Activated CD4-positive, alpha-beta T cell treated with anti-CD3 and anti-CD28 coated beads, Interleukin-2, amount 10 ng/mL, durations not matched to agents 24 days and 14 days (primary cell): ENCODE measurements at places on chromosomes 13 and 19. TPM values are rescaled to one million over a fixed set of nuclear protein-coding genes. Genes with fewer than 3 reads are reported as not detected.

DNA sequence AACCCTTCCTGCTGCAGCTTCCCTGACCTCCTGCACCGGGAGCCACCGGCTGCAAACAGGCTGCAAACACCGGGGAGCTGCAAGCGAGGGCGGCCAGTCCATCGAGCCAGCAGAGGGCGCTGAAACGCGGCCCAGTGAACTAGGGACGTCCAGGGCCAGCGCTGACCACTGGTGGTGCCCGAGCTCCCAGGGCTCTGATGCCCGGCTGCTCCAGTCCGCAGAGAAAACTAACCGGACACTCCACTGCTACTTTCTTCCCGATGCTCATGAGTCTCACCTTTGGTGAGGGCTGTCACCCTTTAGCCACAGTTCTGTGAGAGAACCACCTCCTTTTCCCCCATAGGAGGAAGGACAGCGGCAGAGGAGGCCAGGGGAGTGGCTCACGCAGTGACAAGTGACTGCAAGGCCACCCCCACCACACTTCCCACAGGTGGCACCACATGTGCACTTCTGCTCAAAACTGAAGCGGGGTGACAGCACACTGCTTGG is 82.8 kb upstream of the MTIF3 start:
- H3K4me3 ChIP-seq, result no peak overlapping the region
- peaks cover 1% of the 10 kb centered on the region for H3K4me1 ChIP-seq
- peaks cover 16% of the 10 kb centered on the region for H3K27me3 ChIP-seq

The FGF21 gene
- total RNA-seq, result not detected in 2 replicates

DNA sequence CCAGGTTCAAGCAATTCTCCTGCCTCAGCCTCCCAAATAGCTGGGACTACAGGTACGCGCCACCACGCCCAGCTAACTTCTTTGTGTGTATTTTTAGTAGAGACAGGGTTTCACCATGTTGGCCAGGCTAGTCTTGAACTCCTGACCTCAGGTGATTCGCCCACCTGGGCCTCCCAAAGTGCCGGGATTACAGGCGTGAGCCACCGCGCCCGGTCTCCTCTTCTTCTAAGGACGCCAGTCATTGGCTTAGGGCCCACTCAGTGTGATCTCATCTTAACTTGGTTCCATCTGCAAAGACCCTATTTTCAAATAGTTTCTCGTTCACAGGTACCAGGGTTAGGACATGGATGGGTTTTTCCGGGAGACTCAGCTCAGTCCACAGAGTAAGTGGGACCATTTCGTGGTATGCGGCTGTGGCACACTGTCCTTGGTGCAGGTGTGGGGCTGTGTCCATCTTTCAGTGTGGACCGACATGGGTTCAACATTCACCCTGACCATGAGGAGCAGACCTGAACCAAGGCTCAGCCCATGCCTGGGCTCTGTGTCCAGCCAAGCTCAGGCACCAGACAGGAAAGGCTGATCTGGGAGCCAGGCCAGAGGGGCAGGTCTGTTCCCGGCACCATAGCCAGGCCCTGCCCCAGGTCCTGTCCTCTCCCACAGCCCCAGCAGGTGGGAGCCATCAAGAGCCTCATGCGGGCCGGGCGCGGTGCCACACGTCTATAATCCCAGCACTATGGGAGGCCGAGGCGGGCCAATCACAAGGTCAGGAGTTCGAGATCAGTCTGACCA is 2.8 kb upstream of the MKNK2 start:
- peaks cover 36% of the 10 kb centered on the region for H3K4me1 ChIP-seq
- H3K4me3 ChIP-seq, result no peak overlapping the region
- no peaks in the 10 kb centered on the region for H3K27me3 ChIP-seq
- peaks cover 7% of the 10 kb centered on the region for H3K36me3 ChIP-seq
- no peak for DNase-seq

GRCh38 chr19:41860419-41861115 is 512 bp downstream of the RPS19 start:
- peak; percentile 78 for DNase-seq
- peak overlapping the region; percentile 89 for H3K4me3 ChIP-seq
- peak overlapping the region; percentile 93 for H3K27ac ChIP-seq
- peaks cover 49% of the 10 kb centered on the region for H3K36me3 ChIP-seq

GRCh38 chr19:14265290-14266036 is 59.5 kb upstream of the ADGRL1 start:
- H3K27ac ChIP-seq, result no peak overlapping the region
- peaks cover 1% of the 10 kb centered on the region for H3K27me3 ChIP-seq
- H3K36me3 ChIP-seq, result no peaks in the 10 kb centered on the region
- no peaks in the 10 kb centered on the region for H3K4me1 ChIP-seq
- DNase-seq, result no peak
- no peak overlapping the region for H3K4me3 ChIP-seq

GRCh38 chr13:94464771-94465170 is 14.7 kb downstream of the DCT start:
- no peak for DNase-seq
- peaks cover 4% of the 10 kb centered on the region for H3K4me1 ChIP-seq
- no peak overlapping the region for H3K27ac ChIP-seq
- H3K27me3 ChIP-seq, result no peaks in the 10 kb centered on the region
- no peaks in the 10 kb centered on the region for H3K36me3 ChIP-seq

DNA sequence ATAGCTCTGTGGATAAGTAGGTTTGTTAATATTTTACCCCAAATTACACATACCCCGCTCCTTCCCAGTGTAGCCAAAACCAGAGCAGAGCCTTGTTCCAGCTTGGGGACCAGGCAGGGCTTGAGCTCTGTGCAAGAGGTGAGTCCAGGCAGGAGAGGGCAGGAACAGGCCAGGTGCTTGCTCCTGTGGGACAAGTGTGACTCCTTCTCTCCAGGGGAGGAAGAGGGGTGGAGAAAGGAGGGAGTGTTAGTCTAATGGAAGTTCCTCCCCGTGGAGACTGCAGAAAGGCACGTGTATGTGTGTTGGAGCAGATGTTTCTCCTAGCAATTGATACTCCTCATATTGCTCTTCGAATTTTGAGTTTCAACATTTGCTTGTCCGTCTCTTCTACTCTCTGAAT is 201.0 kb downstream of the FGF9 start:
- H3K27me3 ChIP-seq, result no peaks in the 10 kb centered on the region
- H3K36me3 ChIP-seq, result no peaks in the 10 kb centered on the region
- H3K4me1 ChIP-seq, result no peaks in the 10 kb centered on the region
- no peak for DNase-seq
- no peak overlapping the region for H3K27ac ChIP-seq

- H3K36me3 ChIP-seq, result peaks cover 29% of the 10 kb centered on the region
- DNase-seq, result peak; percentile 67
- no peaks in the 10 kb centered on the region for H3K27me3 ChIP-seq
- peak overlapping the region; percentile 70 for H3K4me3 ChIP-seq
Measured at GRCh38 chr13:50916701-50917184, 7.2 kb downstream of the RNASEH2B start.

DNA sequence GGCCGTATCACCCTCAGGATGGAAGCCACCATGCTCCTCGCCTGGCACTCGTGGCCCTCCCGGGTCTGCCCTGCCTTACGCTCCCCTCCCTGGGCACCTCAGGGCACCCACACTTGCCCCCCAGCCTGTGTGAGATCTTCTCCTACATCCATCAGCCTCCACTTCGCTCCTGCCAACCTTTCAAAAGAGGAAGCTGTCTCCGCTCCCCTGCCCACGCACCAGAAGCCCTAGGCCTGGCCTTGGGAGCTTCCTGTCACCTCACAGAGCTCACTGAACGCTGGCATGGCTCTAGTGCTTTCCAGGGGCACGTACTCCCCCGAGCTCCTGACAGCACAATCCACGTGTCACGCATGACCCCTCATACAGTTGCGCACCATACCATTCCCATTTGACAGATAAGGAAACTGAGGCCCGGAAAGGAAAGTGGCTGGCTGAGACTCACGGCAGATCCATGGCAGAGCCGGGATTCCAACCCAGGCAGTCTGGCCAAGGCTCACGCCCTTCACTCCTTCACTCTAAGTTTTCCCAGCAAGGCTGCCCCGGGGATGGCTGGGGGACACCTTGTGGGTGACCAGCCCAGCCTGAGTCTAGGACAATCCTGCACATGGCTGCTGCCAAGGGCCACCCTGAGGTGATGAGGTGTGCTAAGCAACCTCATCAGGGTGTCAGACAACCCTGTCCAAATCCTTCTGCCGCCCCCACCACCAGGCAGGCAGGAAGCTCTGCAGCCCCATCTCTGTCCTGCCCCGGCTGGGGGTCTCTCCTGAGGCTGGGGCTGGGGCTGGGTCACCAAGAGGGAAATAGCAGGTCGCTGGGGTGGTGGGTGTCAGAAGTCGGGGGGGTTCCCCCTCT is 19.3 kb downstream of the PPP1R12C start:
- H3K27me3 ChIP-seq, result no peaks in the 10 kb centered on the region
- H3K36me3 ChIP-seq, result peaks cover 26% of the 10 kb centered on the region
- no peak overlapping the region for H3K4me3 ChIP-seq
- no peak overlapping the region for H3K27ac ChIP-seq

The KCNRG gene
- 0.43 TPM in 1 of 2 replicates, not detected in the other for total RNA-seq

The NDUFA7 gene
- 52.9 and 54.3 TPM in 2 replicates for total RNA-seq

- no peaks in the 10 kb centered on the region for H3K27me3 ChIP-seq
- no peaks in the 10 kb centered on the region for H3K4me1 ChIP-seq
- no peak overlapping the region for H3K4me3 ChIP-seq
- no peak for DNase-seq
- no peak overlapping the region for H3K27ac ChIP-seq
Measured at GRCh38 chr19:8089664-8090601, 37.4 kb downstream of the CCL25 start.

DNA sequence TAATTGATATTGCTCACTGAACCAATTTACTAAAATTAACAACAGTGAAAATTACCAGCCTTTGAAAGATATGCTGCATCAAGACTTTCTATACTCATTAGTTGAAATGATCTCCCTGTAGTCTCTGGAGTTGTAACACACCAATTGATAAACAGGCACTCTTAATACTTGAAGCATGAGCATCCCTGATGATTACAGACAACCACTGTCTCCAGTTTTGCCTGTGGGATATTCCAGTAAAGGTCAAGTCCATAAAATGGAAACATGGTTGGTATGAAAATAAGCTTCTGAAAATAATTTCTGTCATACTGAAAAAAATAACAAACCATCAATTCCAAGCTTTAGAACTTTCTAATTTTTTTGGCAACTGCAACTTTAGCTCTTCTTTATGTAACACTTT is 405.8 kb downstream of the SPRY2 start:
- DNase-seq, result peak; percentile 1
- H3K4me1 ChIP-seq, result no peaks in the 10 kb centered on the region
- H3K4me3 ChIP-seq, result no peak overlapping the region
- H3K27me3 ChIP-seq, result no peaks in the 10 kb centered on the region
- H3K27ac ChIP-seq, result no peak overlapping the region

DNA sequence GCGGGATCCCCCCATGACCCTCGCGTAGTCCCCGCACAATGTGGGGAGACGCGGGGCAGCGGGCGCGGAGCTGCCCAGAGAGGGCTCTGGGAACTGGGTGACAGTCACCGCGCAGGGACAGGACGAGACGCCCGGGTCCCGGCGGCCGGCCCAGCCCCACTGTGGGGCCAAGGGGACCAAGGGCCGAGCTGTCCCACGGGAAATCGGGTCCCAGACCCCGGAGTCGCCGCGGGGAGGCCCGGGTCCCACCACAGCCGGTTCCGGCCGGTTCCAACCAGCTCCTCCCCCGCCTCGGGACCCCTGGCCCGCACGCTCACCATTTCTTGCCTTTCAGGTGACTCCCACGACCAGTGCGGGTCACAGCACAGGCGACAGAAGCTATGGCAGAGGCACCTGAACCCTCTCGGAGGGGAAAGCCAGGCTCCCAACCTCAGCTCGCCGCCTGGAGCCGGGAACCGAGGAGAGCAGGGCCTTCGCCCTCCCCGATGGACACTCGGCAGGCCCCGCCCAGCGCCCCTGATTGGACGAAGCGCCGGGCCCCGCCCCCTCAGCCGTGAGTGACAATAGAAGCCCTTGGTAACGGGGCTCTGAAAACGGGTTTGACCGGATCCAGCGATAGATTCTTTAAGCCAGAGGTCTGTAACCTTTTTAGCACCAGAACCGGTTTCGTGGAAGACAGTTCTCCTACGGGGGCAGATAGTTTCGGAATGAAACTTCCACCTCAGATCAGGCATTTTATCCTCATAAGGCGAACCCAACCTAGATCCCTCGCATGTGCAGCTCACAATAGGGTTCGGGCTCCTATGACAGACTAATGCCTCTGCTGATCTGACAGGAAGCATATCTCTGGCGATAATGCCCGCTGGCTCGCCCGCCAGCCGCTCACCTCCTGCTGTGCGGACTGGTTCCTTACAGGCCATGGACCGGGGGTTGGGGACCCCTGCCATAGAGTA is at the start of gene ZNF433:
TSS of gene ZNF433 (minus strand) at position 460 of the 953 bp plus-strand sequence. CDS start at position 320, 140 bp downstream.
- peak within 1 kb of the TSS; percentile 72 for H3K4me3 ChIP-seq
- peaks cover 3% of the 10 kb centered on the region for H3K36me3 ChIP-seq
- no peaks in the 10 kb centered on the region for H3K4me1 ChIP-seq
- no peaks in the 10 kb centered on the region for H3K27me3 ChIP-seq
- DNase-seq, result peak; percentile 79
- peak within 1 kb of the TSS; percentile 28 for H3K27ac ChIP-seq

The EFNA2 gene
- not detected in 2 replicates for total RNA-seq

The SIGLEC8 gene
- total RNA-seq, result 0.09 and 0.16 TPM in 2 replicates

- H3K4me3 ChIP-seq, result no peak overlapping the region
- DNase-seq, result no peak
- H3K27ac ChIP-seq, result no peak overlapping the region
- no peaks in the 10 kb centered on the region for H3K4me1 ChIP-seq
- no peaks in the 10 kb centered on the region for H3K36me3 ChIP-seq
Measured at GRCh38 chr13:98325724-98326123, 148.7 kb upstream of the RNF113B start.

The ATP4A gene
- total RNA-seq, result not detected in 2 replicates

The HSPB6 gene
- 0.42 TPM in 1 of 2 replicates, not detected in the other for total RNA-seq

DNA sequence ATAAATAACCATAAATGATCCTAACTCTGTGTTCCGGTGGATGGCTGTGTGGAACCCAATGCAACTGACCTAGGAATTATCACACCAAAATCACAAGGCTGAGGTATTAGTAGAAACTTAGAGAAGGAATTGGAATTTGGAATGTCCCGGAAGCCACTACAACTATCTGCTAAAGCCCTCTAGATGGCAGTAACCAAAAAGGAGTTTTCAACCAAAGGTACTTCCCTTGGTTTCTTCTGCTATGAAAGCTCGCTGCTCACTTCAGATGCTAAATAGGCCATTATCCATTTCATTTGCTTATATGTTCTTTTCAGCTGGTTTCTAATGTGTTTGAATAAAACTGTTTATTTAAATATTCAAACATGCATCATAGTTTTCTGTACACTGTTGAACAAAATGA is 1589.1 kb upstream of the SPRY2 start:
- no peak overlapping the region for H3K4me3 ChIP-seq
- no peak for DNase-seq
- H3K4me1 ChIP-seq, result no peaks in the 10 kb centered on the region
- no peaks in the 10 kb centered on the region for H3K27me3 ChIP-seq

DNA sequence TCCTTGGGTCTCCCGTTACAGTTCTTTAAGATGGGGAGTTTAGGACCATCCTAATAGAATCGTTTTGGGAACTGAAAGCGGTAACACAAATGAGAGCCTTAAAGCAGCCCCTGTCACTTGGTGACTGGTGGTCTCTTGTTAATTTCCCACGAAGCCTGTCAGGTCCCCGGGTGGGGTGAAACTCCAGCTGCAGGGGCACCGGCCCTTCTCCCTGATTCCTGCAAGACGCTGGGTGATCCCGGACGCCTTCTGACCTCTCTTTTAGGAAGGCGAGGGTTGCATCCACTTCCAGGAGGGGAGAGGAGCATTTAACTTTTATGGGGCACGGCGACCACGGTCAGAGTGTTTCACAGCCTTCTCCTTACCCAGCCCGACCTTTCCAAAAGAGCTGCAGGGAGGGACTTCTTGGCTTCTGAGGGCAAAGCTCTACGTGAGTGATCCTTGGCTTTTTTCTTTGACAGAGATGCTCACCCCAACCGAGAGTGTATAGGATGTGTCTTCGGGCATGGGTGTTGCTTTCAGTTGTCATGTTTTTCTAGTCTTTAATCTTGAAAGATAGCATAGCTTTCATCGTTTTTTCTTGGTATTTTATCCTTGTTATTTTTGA is 688 bp downstream of the ZNF225 start:
- peaks cover 32% of the 10 kb centered on the region for H3K36me3 ChIP-seq
- no peaks in the 10 kb centered on the region for H3K27me3 ChIP-seq
- H3K4me1 ChIP-seq, result peaks cover 17% of the 10 kb centered on the region
- peak; percentile 68 for DNase-seq
- H3K4me3 ChIP-seq, result peak overlapping the region; percentile 99
